ENCODE measurements at places on chromosomes 13 and 19.

DNA sequence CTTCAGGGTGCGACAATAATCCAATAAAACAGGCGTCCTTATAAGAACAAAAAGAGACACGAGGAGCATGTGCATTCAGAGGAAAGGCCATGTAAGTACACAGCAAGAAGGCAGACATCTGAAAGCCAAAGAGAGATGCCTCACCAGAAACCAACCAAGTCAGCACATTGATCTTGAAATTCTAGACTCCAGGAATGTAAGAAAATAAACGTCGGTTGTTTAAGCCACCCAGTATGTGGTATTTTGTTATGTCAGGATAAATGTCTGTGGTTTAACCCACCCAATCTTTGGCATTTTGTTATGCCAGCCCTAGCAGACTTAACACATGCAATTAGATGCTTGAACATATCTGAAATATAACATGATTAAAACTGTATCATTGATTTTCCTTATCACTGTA, 452.0 kb downstream of the SLITRK6 start:
- DNase-seq = no peak

GRCh38 chr13:68748038-68748437, 1359.6 kb upstream of the ATXN8OS start:
- no peak for DNase-seq

DNA sequence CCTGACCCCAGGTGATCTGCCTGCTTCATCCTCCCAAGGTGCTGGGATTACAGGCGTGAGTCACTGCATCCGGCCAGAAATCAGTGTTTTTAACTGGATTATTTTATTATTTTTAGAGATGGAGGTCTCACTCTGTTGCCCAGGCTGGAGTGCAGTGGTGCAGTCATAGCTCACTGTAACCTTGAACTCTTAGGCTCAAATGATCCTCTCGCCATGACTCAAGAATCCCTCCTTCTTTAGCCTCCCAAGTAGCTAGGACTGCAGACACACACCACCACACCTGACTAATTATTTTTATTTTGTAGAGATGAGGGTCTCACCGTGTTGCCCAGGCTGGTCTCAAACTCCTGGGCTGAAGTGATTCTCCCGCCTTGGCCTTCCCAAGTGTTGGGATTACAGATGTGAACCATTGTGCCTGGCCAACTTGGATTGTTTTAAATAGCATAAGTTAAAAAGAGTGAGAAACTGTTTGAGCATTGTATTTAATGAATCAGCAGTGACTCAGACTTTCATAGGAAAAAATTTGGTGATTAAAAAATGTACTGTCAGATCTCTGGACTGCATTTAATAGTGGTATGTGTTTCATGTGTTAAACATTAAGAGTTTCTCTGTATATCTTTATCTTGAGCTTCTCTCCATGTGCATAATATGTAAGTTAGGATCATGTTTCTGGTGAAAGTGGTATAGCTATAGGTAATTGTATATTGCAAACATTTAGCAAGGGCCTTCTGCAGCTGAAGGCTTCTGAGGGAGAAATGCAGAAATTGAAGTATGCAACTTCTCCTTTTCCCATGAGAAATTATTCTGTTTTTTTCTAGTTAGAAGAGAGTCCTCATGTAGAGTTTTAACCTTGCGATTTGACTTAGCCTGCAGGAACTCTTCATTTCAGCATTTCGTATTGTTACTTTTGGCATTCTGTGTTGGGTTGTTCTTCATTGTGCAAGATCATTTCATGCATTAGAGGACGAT, 121.2 kb downstream of the PCCA start:
- DNase-seq = peak; percentile 19

DNA sequence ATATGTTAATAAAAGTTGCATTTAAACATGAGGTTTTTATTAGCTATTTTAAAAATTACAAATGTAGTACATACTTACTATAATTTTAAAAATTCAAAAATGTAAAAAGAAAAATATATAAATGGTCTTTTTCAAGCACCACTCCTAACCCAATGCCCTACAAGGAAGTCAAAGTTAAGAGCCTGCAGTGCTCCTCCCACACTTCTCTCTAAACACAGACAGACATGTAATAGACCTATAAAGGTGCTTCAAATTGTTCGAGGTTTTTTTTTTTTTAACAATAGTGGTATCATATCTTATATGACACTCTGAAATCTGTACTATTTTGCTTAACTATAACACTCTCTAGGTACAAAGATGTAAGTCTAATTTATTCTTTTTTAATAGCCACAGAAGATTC, 25.4 kb downstream of the VWA8 start:
- no peak for DNase-seq

GRCh38 chr13:26050568-26051230, 1.1 kb downstream of the SHISA2 start:
- no peak for DNase-seq

- DNase-seq = peak; percentile 69
Measured at GRCh38 chr19:18682807-18683108, 722 bp upstream of the CRTC1 start.

Data from NB4 (cell line).